ENCODE measurements at places on chromosomes 5 and 9. TPM values are rescaled to one million over a fixed set of nuclear protein-coding genes. Genes with fewer than 3 reads are reported as not detected.

Gene IFNA13
- total RNA-seq = under 0.01 TPM

Gene SPINK1
- total RNA-seq = not detected

Gene TPM2
- 87.9 TPM for total RNA-seq

Gene SET
- 273 TPM for total RNA-seq

Gene BTNL8
- not detected for total RNA-seq

Gene LCN1
- not detected for total RNA-seq

Gene ERAP2
- total RNA-seq = 7.1 TPM

Gene CXCL14
- not detected for total RNA-seq

Gene C9orf153
- total RNA-seq = not detected

Gene MEGF10
- total RNA-seq = 0.54 TPM

Gene ENTPD2
- not detected for total RNA-seq

Gene IFNA21
- not detected for total RNA-seq

Gene CPLANE1
- total RNA-seq = 35.7 TPM

Gene HAND1
- total RNA-seq = 196 TPM

Gene WDR5
- total RNA-seq = 28.7 TPM

Gene AKNA
- total RNA-seq = 31.8 TPM

Gene TMEM215
- total RNA-seq = not detected

Gene RNF208
- total RNA-seq = not detected

Gene FABP6
- total RNA-seq = not detected

Gene N4BP3
- 0.39 TPM for total RNA-seq

Gene TEX48
- not detected for total RNA-seq

Gene DMGDH
- not detected for total RNA-seq

Gene PSMB7
- 162 TPM for total RNA-seq

Gene C5orf46
- total RNA-seq = 9.9 TPM

Gene MOB3B
- total RNA-seq = 27.4 TPM

Gene SNX30
- total RNA-seq = 16.5 TPM

Gene SLC6A7
- total RNA-seq = not detected

Gene ECPAS
- total RNA-seq = 107 TPM

Gene TSSK1B
- 0.79 TPM for total RNA-seq

Gene FOXI1
- total RNA-seq = not detected

Gene PRRX2
- not detected for total RNA-seq

Gene GABRB2
- 0.39 TPM for total RNA-seq

Gene ZNF354C
- total RNA-seq = 6.0 TPM

Gene PTPN3
- total RNA-seq = 47.1 TPM

Gene PRKAA1
- total RNA-seq = 70.5 TPM

Gene SLC6A3
- total RNA-seq = not detected

Gene NRG2
- not detected for total RNA-seq

Gene HINT1
- 130 TPM for total RNA-seq

Gene MCC
- total RNA-seq = 6.0 TPM

Gene GRXCR2
- under 0.01 TPM for total RNA-seq

Gene GBA2
- total RNA-seq = 25.9 TPM

Gene CTXN3
- total RNA-seq = not detected

Gene LRRC19
- not detected for total RNA-seq

Gene DIPK1B
- total RNA-seq = not detected

Gene CD72
- 3.5 TPM for total RNA-seq

Gene BRD3OS
- 17.7 TPM for total RNA-seq

Gene GABRA6
- not detected for total RNA-seq

Gene PCDHB4
- total RNA-seq = 0.22 TPM

Gene JAKMIP2
- total RNA-seq = not detected

Gene FNBP1
- 40.4 TPM for total RNA-seq

Gene SPATA31A3
- not detected for total RNA-seq

Gene OR1J2
- not detected for total RNA-seq

Gene ACTBL2
- 2.7 TPM for total RNA-seq

Gene LRSAM1
- total RNA-seq = 21.2 TPM
